NCI-H526 (cell line): ENCODE measurements at places on chromosomes 4 and X.
A peak's percentile ranks its signal among the peaks of the same experiment; 100 is the strongest.

DNA sequence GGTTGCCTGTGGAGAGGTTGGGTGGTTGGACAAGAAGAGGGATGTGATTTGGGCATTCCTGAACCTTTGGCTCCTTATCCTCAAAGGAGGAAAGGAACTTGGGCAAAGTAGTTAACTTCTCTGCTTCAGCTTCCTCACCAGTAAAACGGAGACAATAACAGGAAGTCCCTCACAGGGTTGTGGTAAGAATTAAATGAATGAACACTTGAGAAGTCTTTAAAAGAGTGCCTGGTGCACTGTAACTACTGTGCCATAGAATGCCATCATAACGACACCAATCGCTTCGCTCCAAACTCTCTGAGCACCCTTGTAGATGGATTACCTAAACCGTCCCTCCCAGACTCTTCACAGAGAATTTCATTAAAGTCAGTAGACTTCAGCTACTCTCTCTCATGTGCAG lies 10.5 kb downstream of the ZCCHC18 start:
- no peak for DNase-seq

DNA sequence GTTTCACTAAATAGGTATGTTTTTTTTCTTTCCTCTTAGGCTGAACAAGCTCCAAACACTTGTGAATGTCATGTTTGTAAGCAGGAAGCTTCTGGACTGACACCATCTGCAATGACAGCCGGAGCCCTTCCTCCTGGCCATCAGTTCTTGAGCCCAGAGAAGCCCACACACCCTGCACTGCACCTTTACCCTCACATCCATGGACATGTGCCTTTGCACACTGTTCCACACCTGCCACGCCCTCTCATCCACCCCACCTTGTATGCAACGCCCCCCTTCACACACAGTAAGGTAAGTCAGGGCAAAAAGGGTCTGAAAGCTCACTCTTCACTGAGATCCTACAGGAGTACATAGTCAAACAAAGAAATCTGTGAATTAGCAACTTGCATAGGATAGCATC lies 84.1 kb downstream of the TNIP2 start:
- DNase-seq, result no peak

- DNase-seq, result peak; percentile 7
Observed at GRCh38 chrX:71178908-71179307, 34.3 kb downstream of the NLGN3 start.

DNA sequence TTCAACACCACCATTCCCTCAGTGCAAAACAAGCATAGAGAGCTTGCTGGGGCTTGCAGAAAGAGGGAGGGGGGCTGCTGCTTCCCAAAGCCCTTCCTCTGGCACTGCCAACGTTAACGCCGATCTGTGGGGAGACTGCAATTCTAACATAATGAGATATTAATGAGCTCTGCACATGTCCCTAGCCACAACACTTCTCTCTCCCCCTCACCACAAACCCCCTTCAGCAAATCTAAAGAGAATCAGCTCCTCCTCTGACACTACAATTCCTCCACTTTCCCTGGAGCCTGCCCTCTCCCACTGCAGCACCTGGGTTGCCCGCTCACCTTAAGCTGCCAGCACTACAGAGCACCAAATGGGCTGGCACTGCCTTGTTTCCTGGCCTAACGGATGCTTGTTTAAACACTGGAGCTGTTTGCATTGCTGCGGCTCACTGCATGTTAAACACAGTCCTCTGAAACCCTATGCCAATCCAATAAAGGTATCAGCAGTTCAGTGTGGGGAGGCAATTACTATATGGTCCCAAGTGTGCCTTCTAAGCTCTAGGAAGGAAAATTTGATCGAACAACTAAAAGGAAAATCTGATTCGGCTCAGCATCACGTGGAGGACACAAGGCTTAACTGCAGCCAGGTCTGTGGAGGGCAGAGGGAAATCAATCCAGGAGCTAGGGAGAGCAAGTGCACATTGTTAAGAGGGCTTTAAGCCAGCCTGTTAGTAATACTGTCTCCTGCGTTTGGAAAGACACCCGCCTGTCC lies 232.4 kb downstream of the MAML3 start:
- peak; percentile 95 for DNase-seq

GRCh38 chr4:25938787-25939186 lies 24.8 kb downstream of the SMIM20 start:
- DNase-seq, result no peak

DNA sequence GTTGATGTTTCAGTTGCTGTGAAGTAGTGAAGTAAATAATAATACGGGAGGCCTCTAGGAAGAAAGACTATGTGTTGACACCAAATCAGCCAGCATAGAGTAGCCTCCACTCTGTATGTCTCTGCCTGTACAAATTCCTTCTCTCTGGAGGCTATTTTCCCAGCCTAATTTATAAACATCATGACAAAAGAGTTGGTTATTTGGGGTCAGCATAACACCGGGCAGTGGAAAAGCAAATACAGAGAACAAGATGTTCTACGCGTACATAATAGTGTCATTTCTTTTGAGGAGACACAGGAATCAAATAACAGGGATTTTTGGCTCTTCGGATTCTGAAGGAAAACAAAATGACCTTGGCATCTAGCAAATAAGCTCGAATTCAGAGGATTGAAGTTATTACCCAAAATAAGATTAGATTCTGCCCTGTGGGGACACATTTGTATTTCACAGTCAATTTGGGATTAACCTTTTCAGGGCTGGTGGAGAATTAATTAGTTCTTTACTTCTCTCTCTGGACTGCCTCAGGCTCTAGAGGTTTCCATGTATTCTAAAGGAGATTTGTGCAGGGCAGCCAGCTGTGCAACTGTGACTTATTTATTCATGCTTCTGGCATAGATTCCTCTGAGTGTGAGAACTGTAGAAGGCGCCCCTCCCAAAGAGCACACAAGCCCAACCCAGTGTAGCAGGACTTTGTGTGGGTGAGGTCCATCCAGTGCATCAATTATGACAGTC lies 14.1 kb upstream of the SYTL4 start:
- no peak for DNase-seq

GRCh38 chr4:94841864-94842221 lies 84.1 kb downstream of the BMPR1B start:
- DNase-seq, result no peak

DNA sequence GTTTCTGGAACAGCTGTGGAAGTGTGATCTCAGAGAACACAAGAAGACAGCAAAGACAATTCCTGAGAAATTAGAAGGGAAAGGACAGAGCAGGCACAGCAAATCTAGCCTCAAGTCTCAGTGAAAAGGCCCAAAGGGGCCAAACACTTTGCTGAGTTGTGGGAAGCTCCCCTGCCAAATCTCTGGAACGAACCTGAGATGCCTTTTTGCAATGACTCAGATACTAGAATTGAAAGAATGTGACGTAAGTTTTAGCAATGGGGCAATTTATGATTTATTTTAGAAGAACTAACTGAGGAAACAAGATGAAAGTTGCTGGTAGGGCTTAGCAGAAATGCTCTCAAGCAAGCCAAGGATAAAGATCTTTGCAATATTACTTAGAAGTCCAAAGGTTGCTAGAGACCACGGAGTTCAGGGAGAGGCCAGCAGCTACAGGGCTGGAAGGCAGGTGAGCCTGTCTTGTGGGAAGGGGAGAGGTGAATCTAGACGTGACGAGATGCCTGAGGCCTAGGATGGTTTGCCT lies 92.8 kb downstream of the AMELX start:
- no peak for DNase-seq

DNA sequence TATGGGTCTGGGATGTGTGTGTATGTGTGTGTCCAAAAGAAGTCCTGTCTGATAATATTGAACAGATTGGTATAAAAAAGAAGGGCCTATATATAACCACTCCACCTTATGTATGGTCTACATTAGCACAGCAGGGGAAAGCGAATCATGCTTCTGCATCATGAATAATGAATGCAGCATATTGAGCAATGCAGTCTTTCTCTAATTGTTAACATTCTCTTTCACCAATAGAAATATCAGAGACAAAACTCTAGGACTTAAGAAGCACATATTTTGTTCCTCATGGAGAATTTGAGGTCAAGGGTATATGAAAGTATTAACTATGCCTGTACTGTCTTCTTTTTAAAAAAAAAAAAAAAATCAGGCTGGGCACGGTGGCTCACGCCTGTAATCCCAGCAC lies 264.3 kb upstream of the NOCT start:
- no peak for DNase-seq

- no peak for DNase-seq
Observed at GRCh38 chr4:138275216-138275615, 33.1 kb upstream of the SLC7A11 start.

GRCh38 chr4:114599903-114600552 lies 1.4 kb downstream of the UGT8 start:
- peak; percentile 67 for DNase-seq

DNA sequence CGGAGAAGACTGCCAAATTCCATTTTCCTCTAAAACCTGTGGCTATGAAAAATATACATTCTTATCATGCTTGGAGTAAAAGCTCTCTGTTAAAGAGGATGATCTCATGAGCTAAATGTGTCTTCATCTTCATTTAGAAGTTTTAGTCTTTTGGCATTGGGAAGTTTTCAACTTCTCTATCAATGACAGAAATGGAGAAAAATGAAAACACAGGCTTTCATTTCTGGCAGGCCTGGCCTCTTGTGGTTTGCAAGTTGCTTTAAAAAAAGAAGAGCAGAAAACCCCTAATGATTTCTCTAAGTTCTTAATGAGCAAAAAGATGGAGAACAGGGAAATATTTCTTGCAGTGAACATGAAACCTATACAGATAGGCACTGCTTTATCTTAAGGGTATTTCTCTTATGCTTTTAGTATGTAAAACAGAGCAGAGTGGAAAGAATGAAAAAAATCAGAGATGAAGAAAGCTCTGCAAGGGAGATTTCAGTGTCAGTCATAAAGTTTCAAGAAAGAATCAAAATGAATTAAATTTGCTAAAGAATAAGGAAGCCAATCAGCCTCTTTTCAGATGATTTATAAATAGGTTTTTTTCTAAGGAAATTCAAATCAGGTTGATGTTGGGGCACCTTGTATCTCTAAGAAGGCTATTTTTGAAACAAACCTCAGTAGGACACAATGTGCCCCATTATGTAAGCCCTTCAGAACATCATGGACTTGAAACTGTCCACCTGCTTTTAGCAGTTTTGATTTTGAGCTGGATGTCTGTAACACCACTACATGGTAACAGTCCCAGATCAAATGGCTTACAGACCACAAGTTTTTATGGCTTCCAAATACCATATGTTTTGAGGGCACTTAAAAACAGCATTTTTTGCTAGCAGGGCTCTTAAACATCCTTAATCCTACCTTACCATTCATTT lies 225.0 kb downstream of the GRIA3 start:
- no peak for DNase-seq

DNA sequence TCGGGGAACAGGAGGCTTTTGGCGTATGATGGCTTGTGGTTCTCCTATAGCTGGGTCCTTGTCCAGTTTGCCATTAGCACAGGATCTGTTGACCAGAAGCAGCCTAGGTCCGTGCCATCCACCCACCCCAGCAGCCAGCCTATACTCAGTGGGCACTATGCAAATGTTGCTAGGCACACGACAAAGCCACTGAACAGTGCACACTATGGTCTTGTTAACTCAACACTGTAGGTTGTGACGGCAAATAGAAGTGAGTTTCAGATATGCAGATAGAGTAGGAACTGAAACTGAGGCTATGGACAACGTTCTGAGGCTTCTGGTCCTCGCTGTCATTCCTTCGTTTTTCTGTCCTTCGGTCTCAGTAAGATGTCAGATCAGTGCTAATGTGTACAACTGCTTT lies 541.3 kb upstream of the TENM3 start:
- DNase-seq, result no peak

GRCh38 chrX:8846266-8846665 lies 45.1 kb upstream of the FAM9A start:
- no peak for DNase-seq

DNA sequence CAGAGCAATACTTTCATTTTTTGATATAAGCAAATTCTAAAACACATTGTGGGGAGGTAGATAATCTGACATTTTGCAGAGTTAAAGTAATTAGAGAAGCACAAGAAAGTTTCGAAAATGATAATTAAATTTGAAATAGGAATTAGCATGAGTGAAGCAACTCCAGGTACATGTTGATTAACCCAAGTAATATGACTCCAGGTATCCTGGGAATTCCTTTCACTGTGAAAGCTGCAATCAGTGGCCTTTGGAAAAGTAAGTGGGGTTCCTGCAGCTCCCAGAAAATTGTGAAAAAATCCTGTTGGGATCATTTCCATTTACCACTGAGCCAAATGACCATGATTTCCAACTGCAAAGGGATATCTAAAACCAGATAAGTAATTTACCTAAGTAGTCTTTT lies 26.0 kb upstream of the CXCL2 start:
- DNase-seq, result no peak

DNA sequence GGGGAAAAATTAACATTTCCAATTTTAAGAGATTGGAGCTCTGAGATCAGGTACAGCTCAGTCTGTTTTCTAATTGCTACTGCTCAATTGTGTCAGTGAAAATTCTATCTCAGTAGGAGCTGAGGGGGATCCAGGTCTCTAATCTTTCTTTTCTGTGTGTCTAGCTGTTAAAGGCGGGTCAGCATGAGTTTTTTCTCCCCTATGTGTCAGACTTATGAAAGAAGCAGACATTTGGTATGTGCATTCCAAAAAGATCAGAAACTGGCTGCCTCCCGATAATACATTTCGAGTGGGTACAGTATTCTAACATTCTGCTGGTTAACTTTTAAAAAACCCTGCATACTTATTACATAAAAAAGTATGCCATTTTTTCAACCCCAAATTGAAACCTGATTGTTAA lies 72.4 kb downstream of the PCDH7 start:
- DNase-seq, result no peak

DNA sequence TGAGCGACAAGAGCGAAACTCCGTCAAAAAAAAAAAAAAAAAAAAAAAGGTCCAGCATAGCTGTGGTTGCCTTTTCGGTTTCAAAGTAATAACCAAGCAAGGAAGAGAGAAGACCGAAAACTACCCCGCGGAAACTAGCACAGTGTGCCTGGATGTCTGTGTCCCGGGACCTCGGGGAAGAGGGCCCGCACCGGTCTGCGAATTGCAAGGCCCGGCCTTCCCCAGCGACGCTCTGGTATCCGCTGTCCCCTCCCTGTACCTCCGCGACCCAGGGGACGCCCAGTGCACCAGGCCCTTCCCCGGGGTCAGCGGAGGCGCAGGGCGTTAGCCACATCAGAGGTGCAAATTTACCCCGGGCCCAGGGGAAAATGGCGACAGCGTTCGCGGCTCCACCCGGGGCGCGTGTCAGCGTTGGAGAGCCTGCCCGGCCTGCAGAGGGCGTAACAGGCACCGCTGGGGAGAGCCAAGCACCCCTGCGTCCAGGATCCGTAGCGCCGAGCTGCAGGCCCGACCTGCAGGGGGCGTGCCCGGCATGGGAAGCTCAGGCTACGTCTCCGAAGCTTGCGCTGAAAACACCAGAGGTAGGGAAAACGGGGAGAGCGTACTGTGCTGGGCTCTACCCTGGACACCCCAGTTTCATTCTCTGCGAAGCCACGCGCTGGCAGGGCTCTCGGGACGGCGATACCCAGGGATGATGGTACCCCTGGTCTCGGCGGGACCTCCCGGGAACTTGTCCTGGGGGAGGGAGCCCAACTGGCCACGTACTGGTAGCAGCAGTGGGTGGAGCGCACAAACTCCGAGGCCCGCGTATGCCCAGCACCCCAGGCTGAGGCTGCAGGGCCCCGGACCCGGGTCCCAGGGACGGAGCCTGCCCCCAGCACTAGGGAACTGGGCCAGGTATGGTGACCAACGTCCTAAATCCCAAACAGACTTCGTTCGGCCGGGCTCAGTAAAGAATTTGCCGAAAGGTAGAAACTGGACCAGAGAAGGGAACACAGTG lies 16.2 kb downstream of the NKX6-1 start:
- DNase-seq, result no peak
